Fibroblast of villous mesenchyme (primary cell): ENCODE measurements at places on chromosomes 7 and 10. TPM values are rescaled to one million over a fixed set of nuclear protein-coding genes. Genes with fewer than 3 reads are reported as not detected.

The SFTPA2 gene
- total RNA-seq = not detected in 2 replicates

The PLPP4 gene
- 0.86 and 4.2 TPM in 2 replicates for total RNA-seq

The FOXI2 gene
- not detected in 2 replicates for total RNA-seq

The AKR1C8 gene
- not detected in 2 replicates for total RNA-seq

The ACSL5 gene
- total RNA-seq = 3.5 and 8.6 TPM in 2 replicates

The CDH23 gene
- under 0.01 TPM in 2 replicates for total RNA-seq

The LBX1 gene
- total RNA-seq = not detected in 2 replicates

The RARRES2 gene
- 139 and 185 TPM in 2 replicates for total RNA-seq

The NME8 gene
- total RNA-seq = not detected in 2 replicates
